ENCODE measurements at places on chromosomes 11 and 22.

GRCh38 chr11:47987781-47988180, 7.4 kb downstream of the PTPRJ start:
- DNase-seq, result no peak

GRCh38 chr22:37208401-37209139, 3.7 kb downstream of the SSTR3 start:
- no peak for DNase-seq

DNA sequence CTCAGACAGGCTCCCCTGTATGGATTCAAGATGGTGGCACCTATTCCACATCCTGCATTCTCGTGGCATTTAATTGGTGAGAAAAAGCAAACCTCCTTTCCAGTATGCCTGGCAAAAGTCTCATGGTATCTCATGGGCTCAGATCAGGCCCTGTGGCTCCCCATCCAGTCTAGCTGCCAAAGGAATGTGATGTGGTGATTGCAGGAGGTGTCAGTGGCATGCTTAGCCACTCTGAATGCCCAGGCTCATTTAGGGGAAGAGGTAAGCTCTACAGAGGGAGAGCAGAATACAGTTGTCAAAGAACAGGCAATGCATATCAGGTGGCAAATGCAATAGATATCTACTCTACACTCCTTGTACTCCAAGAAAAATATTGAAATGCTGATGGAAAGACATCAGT, 146.7 kb downstream of the SPATA19 start:
- DNase-seq, result no peak

- no peak for DNase-seq
Observed at GRCh38 chr11:2302896-2303626, 1.2 kb downstream of the TSPAN32 start.

- DNase-seq, result no peak
Observed at GRCh38 chr11:86484795-86485166, 110.1 kb downstream of the CCDC81 start.

DNA sequence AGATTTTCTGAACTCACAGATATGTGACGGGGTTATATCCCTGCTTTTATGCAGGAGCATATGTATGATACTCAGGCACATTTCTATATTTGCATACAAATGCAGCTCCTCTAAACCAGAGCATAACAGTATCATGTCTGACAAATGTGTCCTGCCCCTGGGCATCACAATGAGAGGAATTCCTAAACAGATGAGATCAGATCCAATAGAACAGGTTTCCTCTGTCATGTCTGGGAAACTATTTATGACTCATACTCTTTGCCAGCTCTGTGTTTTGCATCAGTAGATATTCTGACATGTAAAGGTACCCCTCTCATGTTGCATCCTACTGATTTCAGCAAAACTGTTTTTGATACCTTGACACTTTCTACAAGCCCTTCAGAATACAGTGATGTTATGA, 29.4 kb downstream of the SYT9 start:
- no peak for DNase-seq

Data from activated T-helper 9 cell treated with anti-CD3 and anti-CD28 coated beads, Interleukin-2, amount 50 U/mL, for 16 hours (primary cell).